SK-MEL-5 (cell line): ENCODE measurements at places on chromosomes 11 and 22. TPM values are rescaled to one million over a fixed set of nuclear protein-coding genes. Genes with fewer than 3 reads are reported as not detected.

The UPB1 gene
- total RNA-seq: not detected in 2 replicates

The RASL10A gene
- not detected in 2 replicates for total RNA-seq

The FRMD8 gene
- 36.4 and 37.5 TPM in 2 replicates for total RNA-seq

The LMO2 gene
- not detected in 2 replicates for total RNA-seq

The B3GAT1 gene
- total RNA-seq: 3.7 and 4.8 TPM in 2 replicates

DNA sequence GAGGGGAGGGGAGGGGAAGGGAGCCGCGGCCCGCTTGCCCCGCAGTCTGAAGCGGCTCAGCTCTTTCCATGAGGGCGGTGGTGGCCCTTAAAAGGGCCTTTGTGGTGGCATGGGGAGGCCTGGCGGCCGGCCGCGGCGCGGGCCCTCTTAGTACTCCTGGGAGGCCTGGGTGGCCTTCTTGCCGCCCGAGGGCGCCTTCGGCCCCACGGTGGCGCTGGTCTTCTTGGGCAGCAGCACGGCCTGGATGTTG is 6.9 kb downstream of the DPAGT1 start:
- peak; percentile 68 for DNase-seq

DNA sequence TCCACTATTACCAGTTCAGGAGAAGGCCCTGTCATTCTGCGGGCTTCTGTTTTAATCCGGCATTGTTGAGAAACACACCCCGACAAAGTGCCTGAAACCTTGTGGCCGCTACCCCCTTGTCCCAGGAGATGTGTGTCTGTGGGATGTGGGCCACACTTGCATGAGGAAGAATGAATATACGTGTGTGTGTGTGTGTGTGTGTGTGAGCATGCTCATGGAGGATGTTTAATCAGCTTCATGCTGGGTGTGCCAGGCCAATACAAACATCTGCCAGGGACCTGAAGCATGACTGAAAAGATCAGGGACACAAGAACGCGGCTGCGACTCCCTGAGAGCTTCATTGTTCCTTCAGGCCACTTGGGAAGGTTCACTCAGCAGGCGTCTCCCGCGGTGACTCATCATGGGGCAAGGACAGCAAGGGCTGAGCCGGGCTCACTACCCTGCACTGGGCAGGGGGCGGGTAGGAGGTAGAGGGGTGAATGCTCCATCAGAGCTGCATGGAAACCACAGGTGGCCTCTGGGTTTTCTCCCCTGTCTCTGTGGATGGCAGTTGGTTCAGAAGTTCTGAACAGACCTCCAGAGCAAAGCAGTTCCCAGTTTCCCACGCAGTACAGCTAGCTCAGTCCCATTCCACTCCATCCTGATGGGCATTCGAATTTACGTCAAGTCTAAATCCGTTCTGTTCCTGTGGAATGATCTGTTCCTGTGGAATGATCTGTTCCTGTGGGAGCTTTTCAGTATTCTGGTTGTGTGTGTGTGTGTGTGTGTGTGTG is 7.0 kb upstream of the MALAT1 start:
- peak; percentile 74 for DNase-seq

GRCh38 chr22:31544481-31545480 is 48.4 kb downstream of the SFI1 start:
- DNase-seq: no peak

DNA sequence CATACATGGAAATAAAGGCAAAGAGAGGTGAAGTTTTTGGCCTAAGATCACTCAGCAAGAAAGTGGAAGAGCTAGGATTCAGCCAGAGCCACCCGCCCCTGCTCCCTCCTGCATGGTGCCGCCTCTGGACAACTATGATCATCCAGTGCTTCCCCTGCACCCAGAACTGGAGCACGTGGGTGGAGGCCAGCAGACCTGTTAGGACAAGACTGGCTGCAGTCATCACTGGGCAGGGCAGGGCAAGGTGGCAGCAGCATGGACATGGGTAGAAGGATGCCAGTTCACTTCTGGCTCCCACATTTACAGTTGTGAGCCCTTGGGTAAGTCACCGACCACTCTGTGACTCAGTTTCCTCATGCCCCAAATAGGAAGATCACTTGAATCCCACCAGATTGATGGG is 131.0 kb downstream of the FBXO7 start:
- DNase-seq: no peak

DNA sequence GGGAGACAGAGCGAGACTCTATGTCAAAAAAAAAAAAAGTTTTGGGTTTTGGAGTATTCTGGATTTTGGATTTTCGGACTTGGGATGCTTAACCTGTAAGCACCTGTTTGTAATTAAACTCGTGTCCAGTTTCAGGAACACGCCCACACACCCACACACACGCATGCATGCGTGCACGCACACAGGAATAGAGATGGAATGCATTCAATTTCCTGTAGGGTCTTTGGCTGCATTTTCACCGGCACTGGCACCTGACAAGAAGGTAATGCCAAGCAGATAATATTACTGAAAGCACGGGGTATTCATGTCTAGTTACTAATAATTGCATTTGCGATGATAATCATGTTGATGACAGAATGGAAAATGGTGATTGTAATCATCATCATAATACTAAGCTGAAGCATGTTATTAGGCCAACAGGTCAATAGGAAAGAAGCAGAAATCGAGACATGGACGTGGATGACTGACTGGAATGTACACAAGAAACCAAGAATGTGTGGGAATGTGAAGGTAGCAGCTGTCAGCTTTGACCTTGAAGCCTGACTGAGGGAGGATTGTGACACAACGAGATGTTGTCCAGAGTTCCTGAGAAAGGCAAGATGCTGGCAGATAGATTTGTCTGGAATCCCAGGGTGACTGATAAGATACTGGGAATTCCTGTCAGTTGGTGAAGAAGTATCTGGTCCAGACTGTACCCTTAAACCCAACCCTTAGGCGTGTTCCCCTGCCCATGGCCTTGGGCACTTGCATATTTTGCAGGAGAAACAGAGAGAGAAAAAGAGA is 108.6 kb downstream of the SYN3 start:
- no peak for DNase-seq

GRCh38 chr22:48920776-48921241 is 906.9 kb downstream of the BRD1 start:
- no peak for DNase-seq
